ENCODE measurements at places on chromosomes 7 and 10.

DNA sequence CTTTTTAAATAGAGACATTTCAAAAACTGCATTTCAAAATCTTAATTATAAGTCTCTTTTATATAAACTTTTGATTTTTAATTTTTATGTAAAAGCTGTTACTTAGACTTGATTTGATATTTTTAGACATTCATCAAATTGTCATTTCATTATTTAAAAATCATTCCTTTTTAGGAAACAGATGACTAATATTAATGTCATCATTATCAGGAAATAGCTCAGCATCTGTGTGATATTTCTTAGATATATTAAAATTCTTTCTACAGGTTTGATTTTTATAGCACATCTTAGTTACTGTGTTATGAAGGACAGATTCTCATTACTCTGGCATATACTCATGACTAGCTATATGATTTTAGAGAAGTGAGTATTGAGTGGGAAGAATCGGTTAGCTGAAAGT is 17.2 kb downstream of the RUNDC3B start:
- no peak for DNase-seq

DNA sequence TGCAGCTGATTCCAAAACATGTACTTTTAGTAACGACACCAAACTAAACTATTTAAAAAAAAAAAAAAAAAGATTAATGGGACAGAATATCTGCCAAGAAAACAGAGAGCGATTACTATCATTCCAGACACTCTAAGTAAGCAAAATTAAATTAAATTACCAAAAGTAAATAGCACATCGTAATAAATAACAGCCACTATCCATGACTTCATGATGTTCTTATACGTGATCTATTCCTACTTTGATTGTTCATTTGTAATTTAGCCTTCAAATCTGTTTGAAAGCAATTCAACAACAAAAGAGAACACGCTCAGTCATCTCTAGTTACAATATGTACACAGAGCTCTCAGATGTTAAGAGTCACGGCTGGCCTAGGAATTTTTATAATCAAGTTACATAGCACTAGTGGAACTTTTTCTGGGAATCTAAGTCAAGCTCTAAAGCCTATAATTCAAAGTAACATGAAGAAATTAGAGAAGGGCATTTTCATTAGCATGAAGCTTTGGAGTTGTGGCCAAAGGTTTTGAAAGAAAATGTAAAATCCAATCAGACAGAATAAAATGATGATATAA is 241.7 kb upstream of the NEBL start:
- DNase-seq = no peak

GRCh38 chr10:51918884-51919325 is 219.5 kb upstream of the CSTF2T start:
- DNase-seq = no peak

- no peak for DNase-seq
These were observed 162.0 kb upstream of the FAM13C start for GRCh38 chr10:59524348-59524747.

DNA sequence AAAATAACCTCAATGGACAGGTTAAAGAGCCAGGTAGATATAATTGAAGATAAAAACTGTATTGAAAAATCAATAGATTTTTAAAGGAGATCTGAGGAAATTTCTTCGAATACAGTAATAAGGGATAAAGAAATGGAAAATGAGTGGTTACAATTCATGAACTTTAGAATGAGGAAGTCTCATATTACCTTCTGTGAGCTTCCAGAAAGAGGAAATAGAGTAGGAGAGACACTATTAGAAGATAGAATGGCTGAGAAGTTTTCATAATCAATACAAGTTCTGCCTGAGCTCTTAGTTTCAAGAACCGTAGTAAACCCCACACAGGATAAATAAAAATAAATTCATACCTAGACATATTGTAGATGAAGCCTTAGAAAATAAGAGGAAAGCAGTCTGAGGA is 11.5 kb downstream of the SDK1 start:
- no peak for DNase-seq

DNA sequence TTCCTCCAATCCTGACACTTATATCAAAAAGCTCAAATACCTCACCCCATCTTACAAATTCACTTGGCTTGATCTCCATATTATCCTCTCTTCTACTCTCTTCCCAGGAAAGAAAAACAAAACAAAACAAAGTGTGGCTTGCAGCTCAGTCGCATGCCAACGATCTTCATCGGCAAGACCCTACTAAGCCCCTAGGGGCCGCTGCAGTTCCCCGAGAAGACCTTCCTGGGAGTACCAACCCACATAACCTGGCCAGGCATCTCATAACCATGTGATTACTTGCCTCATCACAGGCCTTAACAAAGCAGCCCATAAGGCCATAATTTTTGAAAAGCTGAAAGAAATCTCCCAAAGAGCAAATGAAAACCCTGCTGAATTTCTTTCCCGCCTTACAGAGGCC is 103.7 kb downstream of the ZNF92 start:
- no peak for DNase-seq

DNA sequence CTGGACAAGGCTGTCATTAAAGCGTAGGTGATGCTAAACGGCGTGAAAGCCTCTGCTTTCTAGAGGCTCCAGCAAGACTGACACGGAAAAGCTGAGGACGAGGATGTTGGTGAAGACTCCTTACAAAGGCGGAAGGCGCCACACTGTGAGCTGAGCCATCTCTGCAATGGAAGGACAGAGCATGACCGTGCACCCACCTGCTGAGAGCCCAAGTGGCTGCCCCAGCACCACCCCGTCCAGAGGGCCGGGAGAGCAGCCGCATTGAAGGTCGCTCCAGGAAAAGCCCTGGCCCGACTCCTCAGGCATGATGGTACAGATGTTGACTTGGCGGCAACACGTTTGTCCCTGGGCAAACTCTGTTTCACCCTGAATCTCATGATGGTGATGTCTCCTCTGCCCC is 492.7 kb downstream of the DNAJB6 start:
- DNase-seq = no peak

DNA sequence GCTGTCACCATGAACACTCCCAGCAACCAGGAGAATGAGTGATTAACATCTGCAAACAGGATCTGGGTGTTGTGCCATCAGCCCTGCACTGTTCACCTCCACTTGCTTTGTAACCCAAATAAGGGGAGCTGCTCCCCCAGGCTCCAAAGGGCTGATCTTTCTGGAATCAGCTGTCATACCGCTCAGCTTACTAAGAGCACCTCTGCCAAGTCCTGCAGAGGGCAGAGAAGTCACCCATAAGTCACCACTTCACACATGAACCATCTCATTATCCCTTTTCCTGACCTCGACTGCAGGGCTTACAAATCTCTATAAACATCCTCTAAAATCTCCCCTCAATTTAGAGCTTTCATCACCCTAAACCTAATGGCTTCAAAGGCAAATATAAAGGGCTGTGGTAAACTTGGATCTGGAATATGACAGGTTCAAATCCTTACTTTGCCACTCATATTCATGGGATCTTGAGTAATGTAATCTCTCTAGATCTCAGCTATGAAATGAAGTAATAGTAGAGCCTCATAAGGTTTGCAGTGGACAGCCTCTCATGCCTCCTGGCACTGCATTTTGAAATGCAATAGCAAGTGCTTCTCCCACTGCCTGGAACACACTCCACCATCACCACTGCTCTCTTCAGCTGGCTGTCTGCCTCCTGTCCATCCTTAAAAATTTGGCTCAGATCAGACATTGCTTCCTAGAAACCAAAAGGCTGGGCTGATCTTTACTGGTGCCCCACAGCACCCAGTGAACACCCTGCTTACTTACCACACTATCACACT is 38.8 kb downstream of the ERLIN1 start:
- no peak for DNase-seq

GRCh38 chr10:129525401-129525801 is 58.4 kb downstream of the MGMT start:
- DNase-seq = no peak

DNA sequence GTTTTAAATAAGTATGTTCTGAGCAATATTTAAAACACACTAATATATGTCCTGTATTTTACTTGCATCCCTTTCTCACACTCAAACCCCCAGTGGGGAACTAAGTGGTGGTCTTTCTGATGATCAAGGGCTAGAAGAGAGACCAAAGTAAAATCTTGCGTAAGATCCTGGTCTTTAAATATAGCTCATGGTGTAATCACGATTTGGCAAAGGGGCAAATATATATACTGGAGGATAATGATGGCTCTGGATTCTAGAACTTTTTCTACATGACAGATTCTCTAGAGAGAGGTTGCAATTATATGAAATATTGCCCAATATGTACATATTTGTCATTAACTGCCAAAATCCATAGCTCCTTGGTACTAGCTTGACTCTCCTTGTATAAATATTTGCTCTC is 438.3 kb downstream of the NXPH1 start:
- no peak for DNase-seq

DNA sequence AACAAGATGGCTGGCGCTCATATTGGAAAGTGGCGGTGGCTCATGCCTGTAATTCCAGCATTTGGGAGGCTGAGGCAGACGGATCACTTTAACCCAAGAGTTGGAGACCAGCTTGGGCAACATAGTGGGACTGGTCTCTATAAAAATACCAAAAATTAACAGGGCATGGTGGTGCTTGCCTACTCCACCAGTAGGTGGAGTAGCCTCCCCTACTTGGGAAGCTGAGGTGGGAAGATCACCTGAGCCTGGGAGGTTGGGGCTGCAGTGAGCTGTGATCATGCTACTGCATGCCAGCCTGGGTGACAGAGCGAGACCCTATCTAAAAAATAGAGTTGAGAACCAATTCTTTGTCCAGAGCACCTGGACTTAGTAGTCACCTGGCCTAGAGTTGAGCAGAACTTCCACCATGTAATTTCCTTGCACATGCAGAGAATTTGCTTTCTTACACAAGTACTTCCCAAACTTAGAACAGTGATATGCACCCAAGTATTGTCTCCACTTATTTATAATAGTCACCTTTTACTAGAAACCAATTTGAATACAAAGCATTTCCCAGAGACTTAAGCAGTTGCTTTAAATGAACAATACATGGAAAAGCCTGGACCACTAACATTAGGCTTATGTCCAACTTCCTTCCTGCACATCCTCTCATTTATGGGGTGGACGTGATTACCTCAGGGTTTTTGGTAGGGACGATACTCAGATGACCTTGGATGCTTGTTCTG is 15.9 kb downstream of the LAMB4 start:
- DNase-seq = no peak

GRCh38 chr7:99331002-99331401 is 5.3 kb downstream of the ARPC1A start:
- DNase-seq = no peak

GRCh38 chr10:118914629-118915028 is 114.9 kb upstream of the NANOS1 start:
- DNase-seq = no peak

- peak; percentile 30 for DNase-seq
These were observed 1.2 kb downstream of the CYREN start for GRCh38 chr7:135169141-135169963.

DNA sequence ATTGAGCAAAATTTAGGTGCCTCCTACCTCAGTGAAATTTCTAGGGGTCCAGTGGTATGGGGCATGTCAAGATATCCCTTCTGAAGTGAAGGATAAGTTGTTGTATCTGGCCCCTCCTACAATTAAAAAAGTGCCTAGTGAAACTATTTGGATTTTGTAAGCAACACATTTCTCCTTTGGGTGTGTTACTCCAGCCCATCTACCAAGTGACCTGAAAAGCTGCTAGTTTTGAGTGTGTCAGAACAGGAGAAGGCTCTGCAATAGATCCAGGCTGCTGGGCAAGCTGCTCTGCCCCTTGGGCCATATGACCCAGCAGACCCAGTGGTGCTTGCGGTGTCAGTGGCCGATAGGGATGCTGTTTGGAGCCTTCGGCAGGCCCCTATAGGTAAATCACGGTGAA is 46.0 kb downstream of the PTPRE start:
- DNase-seq = no peak

DNA sequence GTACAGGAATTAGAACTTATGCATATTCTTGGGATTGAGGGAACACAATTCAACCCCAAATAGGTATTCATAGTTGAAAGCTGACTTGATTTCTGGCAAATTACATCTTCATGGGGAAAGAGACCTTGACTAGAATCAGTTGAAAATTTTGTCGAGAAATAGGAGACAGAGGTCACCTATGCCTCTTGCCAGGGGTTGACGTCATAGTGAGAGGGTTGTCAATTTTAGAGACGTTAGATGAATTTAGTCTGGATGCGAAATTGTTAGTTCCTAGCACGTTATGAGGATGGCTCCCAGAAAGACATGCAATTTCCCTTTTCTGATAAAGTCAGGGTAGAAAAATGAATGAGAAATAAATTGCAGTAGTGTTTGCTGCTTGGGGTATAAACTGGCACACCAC is 59.3 kb downstream of the SEC61G start:
- no peak for DNase-seq

DNA sequence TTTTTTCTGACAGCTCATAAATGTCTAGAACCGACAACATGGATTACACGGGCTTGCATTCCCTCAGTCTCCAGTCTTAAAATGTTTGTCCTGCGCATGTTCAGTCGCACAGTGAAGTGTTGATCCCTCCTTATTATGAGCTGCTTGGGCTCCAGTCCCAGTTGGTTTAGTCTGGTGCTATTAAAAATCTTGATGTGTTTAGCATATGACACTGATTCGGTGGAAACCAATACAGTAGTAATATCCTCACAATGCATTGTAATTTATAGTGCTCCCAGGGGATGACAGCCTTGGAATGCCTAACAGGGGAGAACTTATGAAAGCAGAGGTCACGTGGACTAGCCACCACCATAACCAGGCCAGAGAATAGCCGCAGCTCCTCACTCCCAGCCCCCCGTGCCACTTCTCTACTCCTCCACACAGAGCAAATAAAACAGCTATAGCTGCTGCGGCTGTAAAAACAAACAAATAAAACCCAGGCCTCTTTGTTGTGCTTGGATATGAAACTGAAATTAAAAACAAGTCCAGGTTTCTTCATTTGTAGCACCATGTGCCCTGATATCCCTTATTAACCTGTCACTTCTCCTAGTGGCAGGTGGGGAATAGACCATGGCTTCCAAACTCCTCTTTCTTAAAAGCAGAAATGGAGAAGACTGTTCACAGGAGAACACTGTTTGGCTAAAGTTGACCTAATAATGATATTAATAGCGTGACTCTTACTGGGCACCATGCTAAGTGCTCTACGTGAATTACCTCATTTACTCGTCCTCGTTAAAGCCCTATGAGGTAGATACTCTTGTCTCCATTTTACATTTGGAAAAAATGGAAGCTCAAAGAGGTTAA is 7.7 kb downstream of the DPCD start:
- no peak for DNase-seq

- no peak for DNase-seq
These were observed 145.6 kb downstream of the GLCCI1 start for GRCh38 chr7:8114175-8114574.

GRCh38 chr10:132068431-132069121 is 2.8 kb downstream of the JAKMIP3 start:
- no peak for DNase-seq

DNA sequence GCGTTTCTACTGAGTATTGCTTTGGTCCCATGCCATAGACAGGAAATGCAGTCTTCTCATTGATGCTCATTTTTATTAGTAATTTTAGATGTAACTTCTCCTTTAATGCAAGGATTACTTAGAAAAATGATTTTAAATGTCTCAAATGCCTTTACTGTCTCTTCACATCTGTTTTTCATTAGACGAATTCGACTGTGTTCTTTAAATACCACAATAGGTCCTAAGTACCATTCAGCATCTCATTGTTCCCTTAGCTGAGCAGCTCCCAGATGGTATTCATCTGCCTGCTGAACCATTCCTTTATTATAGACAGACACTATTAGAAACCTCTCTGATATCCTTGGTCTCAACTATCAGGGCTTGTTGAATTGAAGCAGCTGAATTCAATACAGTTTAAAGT is 113.6 kb downstream of the LSMEM1 start:
- DNase-seq = no peak

- DNase-seq = no peak
These were observed 21.1 kb upstream of the PFKP start for GRCh38 chr10:3046210-3046779.

- DNase-seq = no peak
These were observed 509.8 kb downstream of the SUGCT start for GRCh38 chr7:40644454-40645188.

Measured in T-helper 22 cell (primary cell).